H9 (cell line): ENCODE measurements at places on chromosomes 3 and 15. TPM values are rescaled to one million over a fixed set of nuclear protein-coding genes. Genes with fewer than 3 reads are reported as not detected.

GRCh38 chr3:140586311-140586710, 91.6 kb upstream of the TRIM42 start:
- no peak for DNase-seq

- DNase-seq, result peak; percentile 44
Observed at GRCh38 chr15:89384176-89384604, 49.6 kb upstream of the POLG start.

- no peak for DNase-seq
Observed at GRCh38 chr3:44772099-44772442, 10.5 kb downstream of the KIF15 start.

- DNase-seq, result peak; percentile 37
Observed at GRCh38 chr15:73518180-73518862, 75.4 kb downstream of the REC114 start.

RLBP1 gene
- total RNA-seq, result not detected in 2 replicates

- DNase-seq, result no peak
Observed at GRCh38 chr3:195908694-195909581, 587 bp upstream of the TNK2 start.

SLC22A13 gene
- 0.11 TPM in 1 of 2 replicates, not detected in the other for total RNA-seq

GRCh38 chr3:124510290-124510689, 220.0 kb upstream of the UMPS start:
- DNase-seq, result no peak

DNA sequence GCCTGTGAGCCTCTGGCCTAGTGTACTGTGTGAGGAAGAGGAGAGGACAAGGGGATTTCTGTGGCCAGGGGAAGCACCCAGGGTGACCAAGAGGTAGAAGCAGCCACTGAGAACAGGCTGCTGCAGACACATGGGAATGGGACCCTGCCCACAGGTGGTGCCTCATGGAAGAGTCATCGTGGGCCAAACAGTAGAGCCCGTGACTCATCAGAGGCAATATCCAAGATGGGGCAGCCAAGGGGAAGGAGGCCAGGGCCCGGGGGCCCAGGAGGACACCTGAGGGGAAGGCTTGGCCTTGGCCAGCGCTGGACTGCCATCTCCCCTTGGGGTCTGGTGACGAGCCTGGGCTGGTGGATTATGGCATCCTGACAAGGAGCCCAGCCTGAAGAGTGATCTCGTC, 275.0 kb upstream of the LYSMD4 start:
- DNase-seq, result no peak

GRCh38 chr15:61794881-61795280, 265.4 kb downstream of the VPS13C start:
- DNase-seq, result no peak

- peak; percentile 9 for DNase-seq
Observed at GRCh38 chr3:58557491-58557890, 19.7 kb downstream of the FAM107A start.

- DNase-seq, result no peak
Observed at GRCh38 chr15:90708516-90708915, 8.6 kb upstream of the BLM start.

DNA sequence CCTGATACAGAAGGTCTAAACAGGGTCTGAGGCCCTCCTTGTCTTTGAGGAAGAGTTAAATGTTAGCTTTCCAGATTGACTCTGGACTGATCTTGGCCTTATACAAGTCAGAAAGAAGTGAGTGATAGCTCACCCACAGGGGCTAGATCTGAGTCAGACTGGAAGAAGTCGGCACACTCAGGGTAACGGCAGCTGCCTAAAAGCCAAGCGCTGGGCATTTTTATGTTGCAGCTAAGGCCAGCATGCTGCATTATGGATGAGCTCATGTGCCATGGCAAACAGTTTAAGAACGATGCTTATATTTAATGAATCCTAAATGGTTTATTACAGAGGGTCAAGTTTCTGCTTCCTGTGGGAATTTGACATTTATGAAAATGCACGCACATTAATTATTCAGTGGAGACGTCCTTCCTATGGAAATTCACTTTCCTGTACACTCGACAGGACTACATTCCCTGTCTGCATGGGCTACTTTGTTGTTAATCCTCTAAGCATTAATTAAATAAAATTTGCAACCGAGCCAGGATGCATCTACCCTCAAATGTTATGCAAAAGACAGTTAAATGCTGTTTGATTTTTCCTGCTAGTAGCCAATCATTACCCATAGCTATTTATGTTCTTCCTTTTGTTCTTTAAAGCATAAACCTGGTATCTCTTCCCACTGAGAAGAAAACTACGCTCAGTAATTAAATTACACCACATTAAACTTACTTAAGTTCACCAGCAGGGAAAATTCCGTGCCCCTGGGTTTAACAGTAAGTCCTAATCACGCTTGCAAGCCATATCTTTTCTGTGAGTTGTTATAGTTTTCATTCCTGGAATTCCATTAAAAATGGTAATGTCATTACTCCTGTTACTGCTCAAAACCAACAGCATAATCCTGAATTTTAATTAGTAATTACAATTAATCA, 762.7 kb upstream of the CFAP20DC start:
- DNase-seq, result no peak

BFSP2 gene
- not detected in 2 replicates for total RNA-seq

ZDHHC23 gene
- 25.0 and 25.2 TPM in 2 replicates for total RNA-seq

- DNase-seq, result no peak
Observed at GRCh38 chr3:195255176-195255500, 15.8 kb downstream of the XXYLT1 start.

GRCh38 chr3:167829071-167829470, 93.5 kb downstream of the SERPINI1 start:
- no peak for DNase-seq

DNA sequence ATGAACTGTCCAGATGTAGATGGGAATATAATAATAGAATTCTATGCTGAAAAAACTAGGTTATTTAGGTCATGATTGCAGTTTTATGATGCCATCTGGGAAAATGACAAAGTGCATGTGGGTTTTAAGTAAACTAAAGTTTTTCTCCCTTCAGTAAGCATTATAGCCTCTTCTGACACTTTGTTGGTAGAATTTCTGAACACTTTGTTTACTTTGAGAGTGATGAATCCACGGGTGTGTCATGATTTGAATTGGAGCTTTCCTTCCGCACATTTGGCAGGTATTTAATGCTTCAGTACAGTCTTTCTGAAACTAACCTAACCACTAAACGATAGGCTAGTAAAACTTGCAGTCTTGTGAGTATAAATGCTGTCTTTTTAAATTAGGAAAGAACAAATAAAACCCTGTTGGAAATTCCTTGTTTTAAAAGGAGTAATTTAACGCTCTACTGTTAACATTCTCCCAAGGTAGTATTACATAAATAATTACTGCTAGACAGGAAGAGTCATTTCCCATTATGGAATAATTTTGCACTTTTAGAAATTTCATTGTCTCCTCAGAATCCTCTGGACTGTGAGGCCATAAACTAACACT, 7.0 kb downstream of the FILIP1L start:
- DNase-seq, result no peak

TLE3 gene
- 91.3 and 98.2 TPM in 2 replicates for total RNA-seq

- DNase-seq, result no peak
Observed at GRCh38 chr3:140715035-140715434, 37.2 kb downstream of the TRIM42 start.

TGM5 gene
- total RNA-seq, result not detected in 2 replicates

STARD9 gene
- total RNA-seq, result 5.1 and 6.9 TPM in 2 replicates

DPPA4 gene
- total RNA-seq, result 796 and 821 TPM in 2 replicates

- no peak for DNase-seq
Observed at GRCh38 chr15:87268675-87269074, 987.9 kb downstream of the NTRK3 start.

- DNase-seq, result no peak
Observed at GRCh38 chr3:50534681-50535330, 31.4 kb upstream of the CACNA2D2 start.

GRCh38 chr15:95940431-95940985, 390.0 kb upstream of the NR2F2 start:
- no peak for DNase-seq

MED12L gene
- total RNA-seq, result 14.9 and 16.4 TPM in 2 replicates

- no peak for DNase-seq
Observed at GRCh38 chr3:25438791-25439555, 10.9 kb downstream of the RARB start.

DNA sequence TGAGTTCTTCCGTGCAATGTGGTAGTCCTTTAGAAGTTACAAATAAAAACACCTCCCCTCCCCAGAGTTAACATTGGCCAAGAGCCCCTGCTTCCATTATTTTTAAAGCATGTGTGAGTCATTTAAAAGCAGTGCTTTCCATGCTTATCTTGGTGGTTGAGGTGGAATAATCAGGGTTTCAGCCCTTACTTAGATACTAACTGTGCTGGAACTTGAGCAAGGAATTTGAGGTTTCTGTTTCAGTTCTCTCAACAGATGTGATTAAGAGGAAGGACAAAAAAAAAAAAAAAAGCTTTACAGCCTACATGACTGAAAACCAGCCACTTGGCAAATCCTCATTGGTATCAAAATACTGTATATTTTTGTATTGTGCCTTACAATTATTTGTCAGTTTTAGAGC, 64.5 kb downstream of the CGNL1 start:
- DNase-seq, result no peak

DLL4 gene
- 0.28 and 0.35 TPM in 2 replicates for total RNA-seq

WDR76 gene
- 29.6 and 31.1 TPM in 2 replicates for total RNA-seq

DNA sequence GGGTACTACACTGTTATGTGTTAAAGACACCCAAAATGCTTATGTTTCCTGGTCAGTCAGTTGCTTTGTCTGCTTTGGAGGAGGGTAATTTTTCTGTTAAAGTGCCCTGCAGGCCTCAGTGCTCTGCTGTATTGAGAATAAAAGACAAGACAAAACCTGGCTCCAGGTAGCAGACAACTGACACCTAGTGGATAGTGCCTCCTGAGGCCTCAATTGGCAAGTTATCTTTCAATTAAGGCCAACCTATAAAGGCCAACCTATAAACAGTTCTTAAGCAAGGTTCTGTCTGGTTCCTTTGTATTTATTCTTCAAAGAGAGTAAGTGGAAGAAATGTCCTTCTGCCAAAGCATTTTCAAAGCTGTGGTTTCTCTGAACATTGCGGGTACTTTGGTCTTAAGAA, 773.8 kb downstream of the MECOM start:
- peak; percentile 35 for DNase-seq

GRCh38 chr3:102481050-102481449, 46.2 kb downstream of the ZPLD1 start:
- DNase-seq, result no peak

KLF15 gene
- 10.8 and 11.4 TPM in 2 replicates for total RNA-seq
